ENCODE measurements at places on chromosomes 12 and 14.

DNA sequence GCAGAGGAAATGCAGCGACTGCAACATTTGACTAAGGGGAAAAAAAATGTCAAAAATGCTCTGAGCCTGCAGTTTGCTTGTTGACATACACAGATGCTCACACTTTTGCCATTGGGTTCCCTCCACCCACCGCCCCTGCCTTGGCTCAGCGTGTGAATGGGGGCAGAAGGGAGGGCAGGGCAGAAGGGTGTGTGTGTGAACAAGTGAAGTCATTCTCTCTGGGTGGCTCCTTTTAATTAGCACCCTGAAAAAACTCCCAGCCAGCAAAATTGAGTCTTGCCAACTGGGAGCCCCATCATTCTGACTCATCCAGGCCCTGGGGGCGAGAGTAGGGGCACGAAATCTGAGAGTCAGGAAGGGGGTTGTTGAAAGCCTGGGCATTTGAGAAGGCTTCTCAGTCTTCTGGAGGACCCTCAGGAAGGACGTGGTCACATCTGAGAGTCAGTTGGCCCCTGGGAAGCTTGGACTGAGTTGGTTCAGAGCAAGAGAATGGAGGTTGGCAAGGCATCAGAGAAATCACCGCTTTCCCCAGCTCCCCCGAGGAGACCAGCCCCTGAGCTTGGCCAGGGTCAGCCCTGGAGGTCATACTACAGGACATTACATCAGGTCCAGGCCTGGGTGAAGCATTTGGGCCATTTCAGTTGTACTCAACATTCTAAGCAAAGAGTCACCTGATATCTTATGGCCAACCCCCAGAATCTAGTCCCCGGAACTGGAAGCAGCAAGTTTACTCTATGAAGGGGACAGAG, 22.7 kb upstream of the KRT78 start:
- no peak for DNase-seq

- DNase-seq = no peak
Measured at GRCh38 chr12:22238211-22238610, 96.3 kb downstream of the ST8SIA1 start.

DNA sequence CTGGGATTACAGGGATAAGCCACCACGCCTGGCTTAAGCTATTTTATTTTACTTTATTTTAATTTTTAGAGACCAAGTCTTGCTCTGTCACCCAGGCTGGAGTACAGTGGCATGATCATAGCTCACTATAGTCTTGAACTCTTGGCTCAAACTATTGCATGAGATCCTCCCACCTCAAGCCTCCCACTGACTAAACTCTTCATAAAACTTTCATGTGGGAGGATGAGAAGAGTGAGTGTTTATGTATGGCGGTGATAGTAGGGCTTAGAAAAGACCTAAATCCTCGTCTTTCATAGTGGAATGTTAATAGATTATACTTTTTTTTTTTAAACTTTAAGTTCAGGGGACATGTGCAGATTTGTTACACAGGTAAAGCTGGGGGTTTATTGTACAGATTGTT, 23.5 kb upstream of the PPP4R3A start:
- no peak for DNase-seq

- peak; percentile 75 for DNase-seq
Measured at GRCh38 chr14:91317381-91318308, 73.1 kb upstream of the GPR68 start.

DNA sequence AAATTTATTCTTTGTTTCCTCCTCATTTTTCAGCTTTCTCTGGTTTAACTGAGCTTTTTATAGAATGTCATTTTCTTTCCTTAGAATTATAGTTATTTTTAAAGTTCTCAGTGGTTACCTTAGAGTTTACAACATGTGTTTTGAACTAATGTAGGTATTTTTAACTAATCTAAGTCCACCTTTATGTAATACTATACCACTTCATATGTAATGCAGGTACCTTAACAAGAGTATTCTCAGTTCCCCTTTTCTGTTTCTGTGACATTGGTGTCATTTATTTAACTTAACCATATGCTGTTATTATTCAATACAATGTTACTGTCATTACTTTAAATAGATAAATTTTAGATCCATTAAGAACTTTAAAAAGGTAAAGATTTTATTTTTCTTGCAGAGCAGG, 30.3 kb upstream of the KCNC2 start:
- DNase-seq = no peak

DNA sequence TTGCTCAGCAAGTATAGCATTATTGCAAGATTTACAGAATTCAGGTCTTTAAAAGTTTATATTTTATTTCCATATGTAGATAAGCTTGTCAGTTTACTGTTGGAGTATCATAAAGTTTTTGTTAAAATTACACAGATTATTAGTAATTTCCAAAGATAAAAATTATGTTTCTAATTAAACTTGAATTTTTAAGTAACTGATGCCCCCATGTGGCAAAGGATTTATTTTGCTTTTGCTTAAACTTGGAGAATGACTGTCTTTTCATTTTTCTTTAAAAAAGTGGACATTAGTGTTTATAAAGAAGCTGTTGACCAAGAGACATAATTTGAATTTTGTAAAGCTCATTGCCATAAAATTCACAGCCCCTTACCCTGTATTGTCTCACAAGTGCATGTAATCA, 45.8 kb downstream of the ETNK1 start:
- DNase-seq = no peak

DNA sequence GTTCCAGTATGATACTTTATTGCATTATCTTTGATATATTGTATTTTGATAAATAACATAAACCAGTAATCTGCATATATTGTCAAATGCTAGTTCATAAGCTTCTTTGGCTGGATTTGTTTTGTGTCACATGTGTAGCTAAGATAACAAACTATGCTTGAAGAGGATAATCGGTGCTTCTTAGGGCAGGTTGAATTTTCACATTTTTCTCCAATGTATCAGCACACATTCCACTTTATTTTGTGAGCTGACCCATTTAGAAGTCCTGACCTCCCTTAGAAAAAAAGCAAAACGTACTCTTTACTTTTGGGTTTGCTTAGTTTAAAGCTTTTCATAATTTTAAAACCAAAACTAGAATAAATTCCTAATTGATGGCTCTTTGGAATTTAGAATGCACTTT, 277.7 kb upstream of the DDHD1 start:
- DNase-seq = no peak

- DNase-seq = no peak
Measured at GRCh38 chr12:645563-646071, 17.6 kb downstream of the NINJ2 start.

DNA sequence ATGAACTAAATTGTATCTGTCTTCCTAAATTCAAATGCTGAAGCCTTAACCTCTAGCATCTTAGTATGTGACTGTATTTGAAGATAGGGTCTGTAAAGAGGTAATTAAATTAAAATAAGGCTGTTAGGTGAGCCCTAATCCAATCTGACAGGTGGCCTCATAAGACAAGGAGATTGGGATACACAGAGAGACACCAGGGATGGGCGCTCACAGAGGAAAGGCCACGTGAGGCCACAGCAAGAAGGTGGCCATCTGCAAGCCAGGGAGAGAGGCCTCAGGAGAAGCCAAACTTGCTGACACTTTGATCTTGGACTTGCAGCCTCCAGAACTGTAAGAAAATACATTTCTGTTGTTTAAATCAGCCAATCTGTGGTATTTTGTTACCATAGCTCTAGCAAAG, 110.6 kb downstream of the GTF2A1 start:
- no peak for DNase-seq

GRCh38 chr14:25628390-25628789, 578.4 kb upstream of the STXBP6 start:
- no peak for DNase-seq
